Small intestine (tissue), 16 donors: ENCODE measurements at places on chromosomes 2 and 18.

DNA sequence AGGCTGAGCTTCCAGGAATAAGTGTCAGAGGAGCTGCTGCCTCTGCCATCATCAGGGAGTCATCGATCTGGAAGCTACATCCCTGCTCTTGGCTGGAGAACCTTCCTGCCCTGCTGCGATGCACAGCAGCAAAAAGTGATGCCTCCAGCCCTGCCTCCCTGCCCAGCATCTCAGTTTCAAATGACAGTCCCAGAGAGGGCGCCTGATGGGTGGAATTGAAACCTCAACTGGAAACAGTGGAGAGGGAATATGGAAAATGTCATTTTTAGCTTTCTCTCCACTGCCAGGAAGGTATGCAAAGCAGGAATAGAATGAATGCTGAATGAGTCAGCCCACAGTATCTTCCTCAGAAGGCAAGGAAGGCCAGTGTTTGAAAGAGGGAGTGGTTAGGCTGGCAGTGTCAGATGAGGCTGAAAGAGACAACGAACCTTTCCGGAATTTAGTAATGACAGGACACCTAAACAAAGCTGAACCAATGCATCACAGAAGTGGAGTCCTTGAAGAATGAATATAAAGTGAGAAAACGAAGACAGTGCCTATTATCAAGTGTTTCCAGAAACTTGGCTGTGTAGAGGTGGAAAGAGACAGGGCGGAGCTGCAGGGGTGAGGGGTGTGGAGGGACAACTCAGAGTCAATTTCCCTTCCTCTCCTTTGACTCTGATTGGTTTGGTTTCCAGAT is 153.9 kb upstream of the NDUFV2 start:
- no peaks in the 10 kb centered on the region for H3K27me3 ChIP-seq
- DNase-seq = no peak
- H3K4me3 ChIP-seq = no peak overlapping the region
- no peak overlapping the region for H3K27ac ChIP-seq

GRCh38 chr2:66432801-66433694 is 1.9 kb upstream of the MEIS1 start:
- H3K4me3 ChIP-seq = peak overlapping the region; percentile 86
- no peaks in the 10 kb centered on the region for H3K36me3 ChIP-seq
- H3K4me1 ChIP-seq = peaks cover 2% of the 10 kb centered on the region
- DNase-seq = peak; percentile 87
- peak overlapping the region; percentile 93 for H3K27ac ChIP-seq
- H3K27me3 ChIP-seq = peaks cover 40% of the 10 kb centered on the region

- no peak for DNase-seq
- no peaks in the 10 kb centered on the region for H3K27me3 ChIP-seq
- no peaks in the 10 kb centered on the region for H3K4me1 ChIP-seq
- H3K4me3 ChIP-seq = peak overlapping the region; percentile 83
- H3K27ac ChIP-seq = no peak overlapping the region
These were observed 562 bp downstream of the CENPA start for GRCh38 chr2:26786207-26787028.

DNA sequence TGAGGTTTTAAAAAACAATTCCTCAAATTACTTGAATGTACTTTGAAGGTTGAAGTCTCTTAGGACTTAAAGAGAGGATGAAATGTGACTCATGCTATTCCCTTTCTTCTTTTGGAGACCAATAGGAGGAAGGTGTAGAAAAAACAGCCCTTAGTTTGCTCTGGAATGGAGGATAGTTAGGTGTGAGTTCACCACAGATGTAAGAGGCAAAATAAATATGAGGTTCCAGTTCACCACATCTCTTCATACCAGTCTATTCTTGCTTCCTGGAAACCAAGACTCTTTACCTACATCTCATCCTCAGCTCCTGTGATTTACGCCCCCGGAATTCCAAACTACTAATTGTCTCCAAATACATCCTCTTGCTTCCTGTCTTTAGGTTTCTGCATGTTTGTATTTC is 77.5 kb upstream of the TTC21B start:
- no peak overlapping the region for H3K27ac ChIP-seq
- H3K36me3 ChIP-seq = no peaks in the 10 kb centered on the region
- H3K27me3 ChIP-seq = no peaks in the 10 kb centered on the region
- no peak for DNase-seq

GRCh38 chr2:238525990-238526389 is 99.3 kb downstream of the ASB1 start:
- no peaks in the 10 kb centered on the region for H3K4me1 ChIP-seq
- no peak overlapping the region for H3K27ac ChIP-seq
- peaks cover 5% of the 10 kb centered on the region for H3K27me3 ChIP-seq

- peaks cover 2% of the 10 kb centered on the region for H3K27me3 ChIP-seq
- no peak for DNase-seq
- no peak overlapping the region for H3K4me3 ChIP-seq
- H3K36me3 ChIP-seq = no peaks in the 10 kb centered on the region
These were observed 8.3 kb upstream of the ARHGEF4 start for GRCh38 chr2:130828461-130828860.

- no peak for DNase-seq
- no peaks in the 10 kb centered on the region for H3K27me3 ChIP-seq
- H3K27ac ChIP-seq = no peak overlapping the region
- H3K4me3 ChIP-seq = no peak overlapping the region
These were observed 274.8 kb downstream of the PDE11A start for GRCh38 chr2:177797808-177798207.

- H3K36me3 ChIP-seq = peaks cover 8% of the 10 kb centered on the region
- no peak overlapping the region for H3K4me3 ChIP-seq
- no peaks in the 10 kb centered on the region for H3K27me3 ChIP-seq
- no peak overlapping the region for H3K27ac ChIP-seq
These were observed 61.5 kb downstream of the TNFRSF11A start for GRCh38 chr18:62386601-62387000.

GRCh38 chr2:53778536-53779162 is 8.1 kb downstream of the ASB3 start:
- H3K4me3 ChIP-seq = no peak overlapping the region
- no peak for DNase-seq
- H3K4me1 ChIP-seq = no peaks in the 10 kb centered on the region
- H3K36me3 ChIP-seq = no peaks in the 10 kb centered on the region

GRCh38 chr2:127226520-127227263 is 6.6 kb upstream of the CYP27C1 start:
- DNase-seq = peak; percentile 59
- H3K27ac ChIP-seq = no peak overlapping the region
- H3K36me3 ChIP-seq = no peaks in the 10 kb centered on the region

DNA sequence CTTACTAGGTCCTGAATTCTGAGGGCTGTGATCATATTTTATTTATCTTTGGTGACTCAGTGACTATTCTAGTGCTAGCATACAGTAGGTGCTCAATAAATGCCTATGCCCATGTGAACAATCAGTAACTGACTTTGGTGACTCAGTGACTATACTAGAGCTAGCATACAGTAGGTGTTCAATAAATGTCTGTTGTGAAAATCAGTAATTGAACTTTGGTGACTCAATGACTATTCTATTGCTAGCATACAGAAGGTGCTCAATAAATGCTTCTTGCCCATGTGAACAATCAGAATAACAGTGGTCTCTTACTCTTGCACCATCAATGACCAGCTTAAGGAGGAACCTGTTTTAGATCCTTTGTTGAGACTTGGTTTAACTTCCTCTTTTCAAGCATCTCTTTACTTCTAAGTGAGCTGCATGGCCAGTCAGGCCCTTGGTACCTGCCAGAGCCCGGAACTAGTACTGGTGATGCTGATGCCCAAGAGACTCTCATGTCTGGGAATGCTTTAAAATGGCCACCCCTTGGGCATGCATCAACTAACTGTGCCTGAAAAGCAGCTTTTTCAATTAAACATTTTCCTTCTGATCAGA is 214.9 kb upstream of the SPRED2 start:
- H3K27me3 ChIP-seq = no peaks in the 10 kb centered on the region
- H3K36me3 ChIP-seq = no peaks in the 10 kb centered on the region
- no peak overlapping the region for H3K4me3 ChIP-seq

DNA sequence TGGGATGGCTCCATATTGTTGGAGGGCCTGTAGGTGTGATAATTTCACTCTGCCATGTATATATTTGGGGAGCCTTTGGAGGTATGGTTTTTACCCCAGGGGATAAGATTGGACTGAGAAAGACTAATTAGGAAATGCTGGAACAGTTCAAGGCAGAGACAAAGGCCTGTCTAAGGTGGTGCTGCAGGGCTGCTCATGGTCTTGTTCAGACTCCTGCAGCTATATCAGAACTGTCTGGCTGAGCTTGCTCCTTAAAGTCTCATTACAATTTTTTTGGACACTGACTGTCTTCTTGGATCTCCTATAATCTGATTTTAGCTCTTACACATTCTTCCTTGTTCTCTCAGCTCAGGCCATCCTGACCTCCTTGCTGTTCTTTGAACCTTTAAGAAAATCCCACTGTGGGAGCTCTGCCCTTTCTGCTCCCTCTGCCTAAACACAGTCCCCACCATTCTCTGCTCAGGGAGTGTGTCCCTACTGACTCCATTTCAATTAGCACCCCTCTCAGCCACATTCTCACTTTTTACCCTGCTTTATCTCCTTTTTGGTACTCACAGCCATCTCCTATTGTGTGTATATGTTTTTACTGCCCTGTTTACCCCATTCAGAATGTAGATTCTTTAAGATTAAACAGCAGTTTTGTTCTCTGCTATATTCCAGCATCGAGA is 468.7 kb upstream of the FANCL start:
- no peaks in the 10 kb centered on the region for H3K36me3 ChIP-seq
- H3K4me3 ChIP-seq = no peak overlapping the region
- no peaks in the 10 kb centered on the region for H3K27me3 ChIP-seq
- no peaks in the 10 kb centered on the region for H3K4me1 ChIP-seq
- DNase-seq = no peak
- no peak overlapping the region for H3K27ac ChIP-seq

DNA sequence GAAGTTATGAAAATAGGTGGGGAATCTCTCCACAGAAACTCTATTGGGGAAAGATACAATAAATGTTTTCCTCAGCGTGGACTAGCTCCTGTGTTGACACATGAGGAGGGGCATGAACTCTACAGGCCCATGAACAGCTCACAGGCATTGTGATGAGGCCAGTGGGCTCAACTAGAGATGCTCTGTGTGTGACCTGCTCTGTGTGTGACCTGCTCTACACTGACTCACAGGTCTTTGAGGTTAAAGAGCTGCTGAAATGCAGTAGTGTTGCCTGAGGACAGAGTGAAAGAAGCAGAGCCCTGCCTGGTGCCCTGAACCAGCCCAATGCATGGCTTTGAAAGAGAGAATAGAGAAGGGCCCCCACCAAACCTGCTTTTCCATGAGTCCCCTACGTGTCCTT is 117.6 kb downstream of the MCFD2 start:
- H3K4me1 ChIP-seq = no peaks in the 10 kb centered on the region
- no peak overlapping the region for H3K27ac ChIP-seq
- H3K4me3 ChIP-seq = no peak overlapping the region

DNA sequence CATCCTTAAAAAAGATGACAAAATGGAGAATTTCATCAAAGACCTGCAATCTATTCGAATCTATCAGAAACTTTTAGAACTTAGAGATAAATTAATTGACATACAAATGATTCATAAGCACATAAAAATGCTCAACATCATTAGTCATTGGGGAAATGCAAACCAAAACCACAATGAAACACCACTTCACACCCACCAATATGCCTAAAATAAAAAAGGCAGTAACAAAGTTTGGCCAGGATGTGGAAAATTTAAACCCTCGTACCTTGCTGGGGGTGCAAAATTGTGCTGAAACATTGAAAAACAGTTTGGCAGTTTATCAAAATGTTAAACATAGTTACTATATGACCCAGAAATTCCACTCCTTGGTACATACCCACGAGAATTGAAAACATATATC is 11.5 kb upstream of the EIF2AK3 start:
- no peaks in the 10 kb centered on the region for H3K27me3 ChIP-seq
- no peaks in the 10 kb centered on the region for H3K4me1 ChIP-seq
- no peak overlapping the region for H3K4me3 ChIP-seq
- no peaks in the 10 kb centered on the region for H3K36me3 ChIP-seq

DNA sequence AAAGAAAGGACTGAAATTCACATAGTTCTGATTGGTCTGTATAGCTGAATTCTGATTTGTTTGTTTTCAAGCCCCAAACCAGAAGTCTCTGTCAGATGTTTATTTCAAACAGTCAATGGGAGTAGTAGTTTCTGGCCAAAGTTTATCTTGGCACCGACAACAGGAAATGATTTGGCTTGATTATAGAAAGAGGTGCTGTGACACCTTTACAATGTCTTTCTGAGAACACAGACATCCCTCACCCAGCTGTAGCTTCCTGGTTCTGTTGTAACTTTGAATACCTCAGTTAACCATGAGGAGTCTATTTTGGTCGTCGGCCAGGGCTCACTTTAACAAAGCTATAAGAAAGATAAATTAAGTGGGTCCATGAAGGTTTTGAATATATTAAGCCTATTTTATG is 545.0 kb upstream of the ZNF804A start:
- no peak overlapping the region for H3K27ac ChIP-seq
- no peaks in the 10 kb centered on the region for H3K27me3 ChIP-seq
- no peaks in the 10 kb centered on the region for H3K4me1 ChIP-seq
- H3K4me3 ChIP-seq = no peak overlapping the region
- no peaks in the 10 kb centered on the region for H3K36me3 ChIP-seq

DNA sequence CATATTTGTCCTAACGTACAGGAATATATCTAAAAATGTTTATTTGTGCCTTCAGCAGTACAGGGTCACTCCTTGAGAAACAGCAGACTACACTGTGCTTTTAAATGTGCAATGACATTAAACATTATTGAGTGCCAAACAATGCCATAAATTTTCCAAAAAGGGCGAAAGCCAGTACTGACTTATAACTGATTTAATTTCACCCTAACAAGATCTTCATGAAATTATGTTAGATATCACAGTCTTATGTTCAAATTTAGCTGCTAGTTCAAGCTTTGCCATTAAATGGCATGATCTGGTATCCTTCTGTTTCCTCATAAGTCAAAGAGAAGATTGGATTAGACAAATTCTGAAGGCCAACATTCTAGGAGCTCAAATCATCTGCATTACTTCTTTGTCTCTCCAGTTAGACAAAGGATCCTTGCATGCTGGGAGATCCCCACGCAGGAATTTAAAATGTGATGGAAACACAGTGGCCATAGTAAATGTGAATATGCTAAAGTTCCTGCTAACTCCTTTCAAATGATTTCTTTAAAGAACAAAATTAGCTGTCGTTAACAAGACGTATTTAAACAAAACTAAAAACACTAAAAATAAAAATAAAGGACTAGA is 129.3 kb upstream of the STON1 start:
- H3K27me3 ChIP-seq = no peaks in the 10 kb centered on the region
- H3K4me3 ChIP-seq = no peak overlapping the region
- H3K27ac ChIP-seq = no peak overlapping the region
- no peaks in the 10 kb centered on the region for H3K36me3 ChIP-seq
- no peak for DNase-seq
- no peaks in the 10 kb centered on the region for H3K4me1 ChIP-seq

DNA sequence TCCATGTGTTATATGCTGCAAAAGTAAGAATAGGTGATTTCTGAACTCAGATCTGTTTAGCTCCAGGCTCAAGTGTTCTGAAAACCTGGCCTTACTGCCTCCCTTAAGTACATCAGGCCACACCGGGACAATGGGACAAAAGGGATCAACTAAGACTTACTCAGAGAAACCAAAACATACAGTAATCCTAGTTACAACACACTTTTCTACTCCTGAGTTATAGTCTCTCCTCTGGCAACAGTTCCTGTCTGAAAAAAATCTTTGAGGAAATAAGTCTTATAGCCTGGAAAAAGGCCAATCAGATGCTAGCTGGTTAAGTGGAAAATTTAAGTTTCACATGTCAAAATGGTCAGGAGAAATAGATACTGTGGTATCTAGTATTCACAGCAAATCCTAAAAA is 5.6 kb downstream of the METTL5 start:
- H3K27me3 ChIP-seq = no peaks in the 10 kb centered on the region
- H3K36me3 ChIP-seq = no peaks in the 10 kb centered on the region
- H3K27ac ChIP-seq = no peak overlapping the region
- H3K4me1 ChIP-seq = no peaks in the 10 kb centered on the region
